ENCODE measurements at places on chromosomes 2 and 18.
A peak's percentile ranks its signal among the peaks of the same experiment; 100 is the strongest.

GRCh38 chr2:119160361-119160990 is 1.9 kb upstream of the C1QL2 start:
- no peak for DNase-seq

DNA sequence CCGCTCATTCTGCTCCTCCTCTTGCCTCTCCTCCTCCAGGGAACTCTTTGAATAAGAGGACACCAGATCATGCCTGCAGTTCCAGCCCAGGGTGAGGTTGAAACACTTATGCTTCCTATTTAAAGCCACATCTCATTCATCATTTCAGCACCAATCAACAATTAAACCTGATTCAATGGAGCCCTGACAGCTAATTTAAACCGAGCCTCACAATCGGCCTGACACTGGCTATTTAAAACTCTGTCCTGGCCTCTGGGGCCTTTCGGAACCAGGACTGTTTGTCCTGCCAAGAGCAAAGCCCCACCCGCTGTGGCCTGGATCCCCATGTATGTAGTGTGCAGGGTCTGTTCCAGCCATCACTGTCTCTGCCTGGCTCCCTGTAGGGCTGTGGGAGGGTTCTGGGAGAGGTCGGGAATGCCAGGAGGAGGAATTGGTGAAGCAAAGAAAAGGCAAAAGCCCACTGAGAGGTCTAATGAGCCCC is 97.4 kb downstream of the MCFD2 start:
- DNase-seq = no peak

GRCh38 chr2:100799686-100800085 is 20.3 kb upstream of the NPAS2 start:
- no peak for DNase-seq

DNA sequence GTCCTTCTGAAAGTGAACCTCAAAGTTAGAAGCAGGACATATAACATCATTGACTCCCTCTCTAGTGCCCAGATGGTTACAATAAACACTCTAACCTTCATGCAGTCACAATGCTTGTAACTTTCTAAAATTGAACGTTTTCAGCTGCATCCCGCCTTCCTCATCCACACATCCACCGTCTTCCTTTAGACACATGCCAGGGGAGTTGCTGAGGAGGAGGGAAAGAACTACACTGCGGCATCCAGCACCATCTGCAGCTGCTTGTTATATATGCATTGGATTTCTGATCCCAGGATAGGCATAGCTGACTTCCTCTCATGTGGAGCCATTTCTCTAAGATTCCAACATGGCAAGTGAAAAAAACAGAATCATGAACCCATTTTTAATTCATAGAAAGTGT is 96.8 kb downstream of the FBXO15 start:
- DNase-seq = no peak

DNA sequence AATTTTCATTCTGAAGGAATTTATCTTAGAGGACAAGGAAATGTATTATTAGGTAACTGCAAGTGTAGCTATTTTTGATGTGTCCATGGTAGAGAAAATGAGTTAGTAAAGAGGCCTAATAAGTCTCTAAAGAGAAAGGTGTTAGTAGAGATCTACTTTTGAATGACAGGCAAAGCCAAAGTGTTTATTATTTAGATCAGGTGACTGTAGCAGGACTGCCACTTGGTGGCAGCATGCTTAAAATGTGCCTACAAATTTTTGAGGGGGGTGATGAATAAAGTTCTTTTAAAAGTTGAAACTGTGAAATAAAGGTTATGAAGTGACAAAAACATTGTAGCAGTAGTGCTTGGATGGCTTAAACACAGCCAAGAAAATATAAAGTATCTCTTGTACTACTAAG is 421.5 kb upstream of the MEIS1 start:
- DNase-seq = no peak

- DNase-seq = no peak
Observed at GRCh38 chr2:8953525-8953924, 50.0 kb downstream of the MBOAT2 start.

DNA sequence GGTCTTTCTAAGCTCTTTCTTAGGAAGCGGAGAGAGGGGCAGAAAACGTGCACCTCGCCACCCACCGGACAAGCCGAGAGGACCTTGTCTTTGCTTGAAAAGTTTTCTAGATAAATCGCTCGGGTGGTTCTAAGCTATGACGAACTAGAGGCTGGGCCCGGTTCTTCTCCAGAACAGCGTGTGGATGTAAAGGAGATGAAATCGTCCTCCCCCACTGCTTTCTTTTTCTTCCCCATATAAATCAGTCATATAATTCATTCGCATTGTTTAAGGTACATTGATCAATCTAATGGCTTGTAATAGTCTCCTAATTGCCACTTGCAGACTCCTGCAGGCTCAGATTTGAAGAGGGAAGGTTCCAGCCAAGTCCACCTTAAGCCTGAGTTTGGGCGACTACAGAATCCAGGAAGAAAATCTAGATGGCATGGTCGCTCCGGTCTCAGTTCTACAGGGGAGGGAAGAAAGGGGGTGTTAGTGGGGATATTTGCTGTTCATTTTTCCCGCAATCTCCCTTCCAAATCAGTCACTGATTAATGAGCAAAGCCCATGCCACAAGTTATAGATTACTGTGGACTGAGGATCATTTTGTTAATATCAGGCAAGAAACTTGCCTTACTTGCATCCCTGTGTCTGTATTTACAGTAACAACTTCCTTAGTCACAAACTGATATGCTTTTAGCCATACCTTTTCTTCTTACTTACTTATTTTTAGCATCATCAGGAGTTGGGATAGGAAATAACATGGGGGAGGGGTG is 5.6 kb upstream of the SP9 start:
- DNase-seq = no peak

DNA sequence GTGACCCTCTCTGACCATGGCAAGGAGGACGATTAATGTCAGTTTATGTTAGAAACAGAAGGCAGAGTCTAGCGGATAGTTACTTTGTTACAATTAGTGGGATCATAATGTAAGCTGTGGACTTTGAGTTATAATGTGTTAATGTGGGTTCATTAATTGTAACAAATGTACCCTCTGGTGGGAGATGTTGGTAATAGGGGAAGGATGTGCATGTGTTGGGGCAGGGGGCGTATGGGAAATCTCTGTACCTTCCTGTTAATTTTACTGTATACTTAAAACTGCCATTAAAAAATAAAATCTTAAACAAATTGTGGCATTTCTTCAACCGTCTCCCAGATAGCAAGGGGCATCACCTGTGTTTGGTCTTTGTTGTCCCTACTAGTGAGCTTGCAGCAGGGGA is 4.8 kb downstream of the UBE2F start:
- no peak for DNase-seq

GRCh38 chr2:445896-446295 is 158.0 kb upstream of the ALKAL2 start:
- no peak for DNase-seq

GRCh38 chr18:63159590-63159989 is 160.0 kb downstream of the BCL2 start:
- no peak for DNase-seq

DNA sequence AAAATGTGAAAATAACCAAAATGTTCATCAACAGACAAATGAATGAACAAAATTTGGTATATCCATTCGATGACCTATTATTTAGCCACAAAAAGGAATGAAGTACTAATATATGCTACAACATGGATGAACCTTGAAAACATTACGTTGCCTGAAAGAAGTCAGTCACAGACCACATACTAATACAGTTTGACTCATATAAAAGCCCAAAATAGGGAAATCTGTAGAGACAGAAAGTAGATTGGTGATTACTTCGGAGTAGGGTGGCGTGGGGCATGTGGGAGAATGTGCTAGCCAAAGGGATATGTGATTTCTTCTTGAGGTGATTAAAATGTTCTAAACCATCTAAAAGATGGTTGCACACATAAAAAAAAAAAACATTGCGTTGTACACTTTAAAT is 44.2 kb upstream of the PPM1B start:
- no peak for DNase-seq

DNA sequence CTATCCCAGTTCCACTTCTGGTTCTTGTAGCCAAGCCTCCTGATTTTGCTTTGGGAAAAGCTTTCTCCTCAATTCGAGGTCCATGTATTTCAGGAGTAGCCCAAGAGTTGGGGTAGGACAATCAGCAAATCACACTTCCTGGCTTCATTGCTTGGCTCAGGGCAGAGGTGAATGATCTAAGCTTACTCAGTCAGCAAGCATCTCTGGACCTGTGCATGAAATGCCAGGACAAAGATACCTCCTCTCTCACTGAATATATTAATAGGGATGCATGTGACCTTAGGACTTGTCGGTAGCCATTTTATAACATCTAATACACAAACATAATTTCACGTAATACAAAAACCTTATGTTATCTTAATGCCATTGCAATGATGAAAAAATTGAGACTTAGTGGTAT is 373.1 kb downstream of the TGIF1 start:
- DNase-seq = no peak

- DNase-seq = no peak
Observed at GRCh38 chr2:83615511-83615910, 843.6 kb downstream of the SUCLG1 start.

DNA sequence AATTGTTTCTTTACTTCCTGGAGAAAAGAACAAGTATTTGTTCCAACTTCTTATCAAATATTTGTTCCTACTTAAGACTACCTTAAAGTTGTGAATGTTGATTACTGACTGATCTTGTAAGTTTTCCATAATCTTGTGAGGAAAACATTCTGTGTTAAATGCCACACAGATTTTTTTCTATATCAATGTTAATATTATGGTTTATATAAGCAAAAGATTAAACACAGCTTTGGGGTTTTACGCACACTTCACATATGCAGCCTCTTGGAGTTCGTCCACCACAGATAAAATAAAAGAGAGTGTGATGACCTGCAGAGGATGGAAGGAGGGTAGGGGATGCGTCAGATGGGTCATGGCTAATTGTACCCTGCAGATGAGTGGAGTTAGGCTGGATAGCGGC is 780.0 kb upstream of the SALL3 start:
- DNase-seq = no peak

DNA sequence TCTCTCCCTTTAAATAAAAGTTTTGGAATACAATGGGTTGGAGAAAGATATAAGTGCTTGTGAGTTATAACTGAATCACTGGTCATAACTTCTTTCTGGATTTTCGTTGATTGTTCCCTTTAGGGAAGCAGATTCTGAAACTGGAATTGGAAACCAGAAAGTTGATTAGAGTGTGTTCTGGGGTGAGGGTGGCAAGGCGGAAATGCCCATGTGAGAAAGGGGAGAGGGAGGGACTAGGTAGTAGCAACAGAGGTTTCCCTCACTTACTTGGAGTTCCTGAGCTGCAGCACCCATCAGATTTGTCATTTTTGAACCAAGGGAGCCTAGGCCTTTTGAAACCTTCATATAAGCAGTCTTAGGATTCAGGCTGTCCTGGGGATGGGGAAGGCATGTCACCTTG is 453.4 kb downstream of the KCNJ3 start:
- no peak for DNase-seq

DNA sequence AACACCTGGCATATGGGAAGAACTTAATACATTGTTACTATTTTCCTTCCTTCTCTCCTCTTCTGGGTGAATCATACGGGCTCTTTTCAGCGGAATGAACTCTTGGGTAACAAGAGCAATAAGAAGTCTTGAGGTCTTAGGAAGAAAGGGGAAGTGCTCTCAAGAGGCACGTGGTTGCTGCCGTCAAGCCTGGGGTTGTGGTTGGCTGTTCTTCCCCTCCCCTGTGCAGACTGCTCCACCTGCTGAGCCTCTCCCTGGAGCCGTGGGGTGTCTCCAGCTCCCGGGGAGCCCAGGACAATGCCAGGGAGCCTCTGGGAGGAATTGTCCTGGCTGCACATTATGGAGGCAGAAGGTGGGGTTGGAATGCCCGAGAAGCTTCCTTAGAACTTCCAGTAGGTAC is 19.4 kb downstream of the TOGARAM2 start:
- DNase-seq = no peak

DNA sequence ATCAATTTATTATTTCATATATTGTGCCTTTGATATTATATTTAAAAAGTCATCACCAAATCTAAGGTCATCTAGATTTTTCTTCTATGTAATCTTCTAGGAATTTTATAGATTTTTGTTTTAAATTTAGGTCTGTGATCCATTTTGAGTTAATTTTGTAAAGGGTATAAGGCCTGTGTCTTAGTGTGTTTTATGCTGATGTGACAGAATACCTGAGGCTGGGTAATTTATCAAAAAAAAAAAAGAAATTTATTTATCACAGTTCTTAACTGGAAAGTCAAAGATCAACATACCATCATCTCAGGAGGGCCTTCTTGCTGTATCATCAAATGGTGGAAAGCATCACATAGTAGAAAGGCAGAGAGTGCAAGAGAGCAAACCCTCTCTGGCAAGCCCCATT is 216.2 kb downstream of the PDE1A start:
- DNase-seq = no peak

- DNase-seq = no peak
Observed at GRCh38 chr18:55559739-55560138, 28.3 kb downstream of the TCF4 start.

- peak; percentile 39 for DNase-seq
Observed at GRCh38 chr18:74040459-74041332, 106.9 kb downstream of the FBXO15 start.

DNA sequence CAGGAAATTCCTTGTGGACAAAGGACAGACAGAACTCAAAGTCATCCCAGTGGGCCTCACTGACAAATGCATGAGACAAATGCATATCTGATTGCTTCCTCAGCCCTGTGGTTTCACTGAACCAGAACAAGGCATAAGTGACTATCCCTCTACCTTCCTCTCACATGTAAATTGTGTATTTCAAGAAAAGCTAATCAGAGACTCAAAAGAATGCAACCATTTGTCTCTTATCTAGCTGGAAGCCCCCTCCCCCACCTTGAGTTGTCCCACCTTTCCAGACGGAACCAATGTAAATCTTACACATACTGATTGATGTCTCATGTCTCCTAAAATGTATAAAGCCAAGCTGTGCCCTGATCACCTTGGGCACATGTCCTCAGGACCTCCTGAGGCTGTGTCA is 102.0 kb upstream of the TMEM200C start:
- DNase-seq = no peak

GRCh38 chr2:47653902-47654789 is 128.8 kb upstream of the MSH6 start:
- DNase-seq = no peak

GRCh38 chr2:208440716-208441115 is 34.1 kb downstream of the PTH2R start:
- no peak for DNase-seq

DNA sequence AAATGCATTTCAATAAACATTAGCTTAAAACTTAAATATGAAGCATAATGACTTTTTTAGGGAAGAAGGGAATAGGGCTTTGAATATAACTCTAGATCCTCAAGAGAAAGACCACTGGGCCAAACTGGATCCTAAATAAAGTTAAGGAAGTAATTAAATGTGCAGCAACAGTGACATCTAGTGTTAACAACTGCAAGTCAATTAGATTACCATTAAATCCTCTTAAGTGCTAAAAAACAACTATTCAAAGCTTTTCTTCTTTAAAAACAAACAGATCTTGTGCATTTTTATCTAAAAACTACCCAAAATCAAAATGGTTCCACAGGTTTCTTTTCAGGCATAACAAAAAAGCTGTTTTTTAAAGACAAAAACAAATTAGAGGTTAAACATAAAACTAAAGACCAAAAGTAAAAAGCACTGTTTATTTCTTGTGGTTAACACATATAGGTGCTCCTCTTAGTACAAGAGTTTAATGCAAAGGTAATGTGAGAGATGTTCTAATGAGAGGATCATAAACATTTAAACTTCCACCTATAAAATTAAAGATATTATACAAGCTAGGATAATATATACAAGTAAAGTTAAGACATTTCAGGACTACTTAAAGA is 111.4 kb downstream of the THADA start:
- no peak for DNase-seq

- DNase-seq = no peak
Observed at GRCh38 chr2:2222931-2223330, 108.1 kb downstream of the MYT1L start.

All from activated T-helper 9 cell treated with anti-CD3 and anti-CD28 coated beads, Interleukin-2, amount 50 U/mL, for 16 hours (primary cell).